ENCODE measurements at places on chromosomes 4 and X.

DNA sequence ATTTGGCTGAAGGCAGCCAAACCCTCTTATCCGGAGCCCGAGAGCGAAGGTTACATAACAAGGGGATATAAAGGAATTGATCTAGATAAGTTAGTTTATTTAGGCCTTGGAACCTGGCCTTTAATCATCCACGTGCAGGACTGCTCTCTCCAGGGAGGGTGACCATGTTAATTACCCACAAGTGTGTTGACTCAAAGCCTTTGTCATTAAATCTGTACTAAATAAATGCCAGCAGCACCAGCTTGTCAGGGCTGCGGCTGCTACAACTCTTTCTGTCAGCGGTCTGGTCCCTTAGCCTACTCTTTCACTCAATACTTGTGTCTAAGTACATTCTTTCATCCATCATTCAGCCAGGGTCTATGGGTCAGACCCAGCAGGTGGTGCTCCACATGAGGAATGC is 206.1 kb downstream of the TBCK start:
- no peak for DNase-seq

DNA sequence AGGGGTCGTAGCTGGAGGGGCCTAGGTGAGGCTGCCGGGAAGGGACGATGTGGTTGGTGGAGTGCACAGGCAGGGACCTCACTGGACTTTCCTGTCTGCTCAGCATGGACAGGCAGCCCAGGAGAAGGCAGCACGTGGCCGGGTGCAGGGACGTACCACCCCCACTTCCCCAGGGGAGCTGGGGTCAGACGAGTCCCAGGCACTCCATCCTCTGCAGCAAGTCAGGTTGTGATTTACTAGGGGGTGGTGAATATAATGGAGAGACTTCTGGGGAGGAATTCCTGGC is 1.5 kb upstream of the CTBP1 start:
- no peak for DNase-seq

GRCh38 chrX:136627409-136627808 is 20.5 kb upstream of the CD40LG start:
- DNase-seq: no peak

DNA sequence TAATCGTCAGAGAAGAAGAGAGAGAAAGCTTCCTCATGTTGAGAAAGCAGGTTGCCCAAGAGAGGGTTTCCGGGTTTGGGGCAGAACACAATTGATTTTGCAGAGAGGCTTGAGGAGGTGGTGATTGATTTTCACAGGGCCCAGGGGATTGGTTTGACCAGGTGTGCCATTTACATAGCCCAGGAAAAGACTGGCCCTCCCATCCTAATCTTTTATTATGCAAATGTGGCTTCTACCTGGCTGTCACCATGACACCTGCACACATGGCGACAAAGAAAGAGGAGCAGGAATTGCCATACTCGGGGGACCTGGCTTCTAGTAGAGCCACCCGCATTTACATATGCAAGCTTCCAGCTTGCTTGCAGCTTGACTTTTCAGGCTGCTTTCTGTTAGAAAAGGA is 405.3 kb downstream of the PPP4R3C start:
- DNase-seq: no peak

DNA sequence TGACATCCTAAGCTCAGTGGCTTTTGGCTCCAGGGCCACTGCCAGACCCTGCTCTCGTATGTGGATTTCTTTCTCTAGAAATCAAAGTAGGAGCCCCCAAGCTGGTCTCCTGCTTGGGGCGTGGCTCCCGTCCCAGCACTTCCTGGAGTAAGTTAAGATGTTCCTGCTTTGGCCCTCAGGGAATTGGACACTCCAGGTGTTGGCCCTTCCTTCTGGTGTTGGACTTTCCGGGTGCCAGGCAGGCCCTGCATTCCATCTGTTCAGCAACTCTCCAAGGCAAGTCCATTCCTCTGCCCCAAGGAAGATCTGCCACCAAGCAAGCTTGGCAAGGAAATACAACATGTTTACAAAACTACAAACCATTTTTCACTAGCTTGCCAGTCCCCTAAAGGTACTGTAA is 22.1 kb upstream of the GPC4 start:
- no peak for DNase-seq

DNA sequence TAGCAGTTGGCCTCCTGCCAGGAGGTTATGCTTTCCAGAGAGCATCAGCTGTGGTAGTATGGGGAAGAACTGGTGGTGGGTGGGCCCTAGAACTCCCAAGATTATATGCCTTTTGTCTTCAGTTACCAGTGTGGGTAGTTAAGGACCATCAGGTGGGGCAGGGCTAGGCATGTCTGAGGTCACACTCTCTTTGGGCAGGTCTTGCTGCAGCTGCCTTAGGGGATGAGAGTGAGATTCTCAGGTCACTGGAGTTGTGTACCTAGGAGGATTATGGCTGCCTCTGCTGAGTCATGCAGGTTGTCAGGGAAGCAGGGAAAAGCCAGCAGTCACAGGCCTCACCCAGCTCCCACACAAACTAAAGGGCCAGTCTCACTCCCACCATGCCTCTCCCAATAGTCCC is 172.9 kb upstream of the GYPA start:
- no peak for DNase-seq

- DNase-seq: no peak
Measured at GRCh38 chr4:149102765-149103164, 660.6 kb upstream of the NR3C2 start.

All from activated CD4-positive, CD25-positive, alpha-beta regulatory T cell (primary cell).